A549 treated with ZK216348 at 1 μM for 4 hours (cell line): ENCODE measurements at places on chromosomes 4 and X. TPM values are rescaled to one million over a fixed set of nuclear protein-coding genes. Genes with fewer than 3 reads are reported as not detected.

Gene TLR6
- 2.1 to 3.5 TPM (median 3.0 TPM) in 5 replicates for total RNA-seq

Gene RENBP
- 0.38 TPM in 1 of 5 replicates, not detected in the others for total RNA-seq

Gene ANOS1
- total RNA-seq = 0.04 to 0.32 TPM (median 0.10 TPM) in 4 of 5 replicates, not detected in the other

Gene AKAP4
- total RNA-seq = not detected in 5 replicates

Gene CTAG1B
- total RNA-seq = not detected in 5 replicates

Gene AREG
- total RNA-seq = 46.2 to 55.5 TPM (median 48.7 TPM) in 5 replicates

Gene SYTL5
- total RNA-seq = 0.16 to 0.40 TPM (median 0.31 TPM) in 5 replicates

Gene BTC
- 0.51 to 1.3 TPM (median 0.99 TPM) in 5 replicates for total RNA-seq

Gene NRK
- not detected in 5 replicates for total RNA-seq
